Activated T-helper 1 cell treated with anti-CD3 and anti-CD28 coated beads, Interleukin-12 subunit alpha, Interleukin-12 subunit beta, Interleukin-2, Interleukin-4 antibody, amounts not matched to agents 30 ng/mL and 10 ng/mL and 1 ng/mL, durations not matched to agents 14 hours and 24 hours and 36 hours (primary cell): ENCODE measurements at places on chromosomes 2 and 18.

DNA sequence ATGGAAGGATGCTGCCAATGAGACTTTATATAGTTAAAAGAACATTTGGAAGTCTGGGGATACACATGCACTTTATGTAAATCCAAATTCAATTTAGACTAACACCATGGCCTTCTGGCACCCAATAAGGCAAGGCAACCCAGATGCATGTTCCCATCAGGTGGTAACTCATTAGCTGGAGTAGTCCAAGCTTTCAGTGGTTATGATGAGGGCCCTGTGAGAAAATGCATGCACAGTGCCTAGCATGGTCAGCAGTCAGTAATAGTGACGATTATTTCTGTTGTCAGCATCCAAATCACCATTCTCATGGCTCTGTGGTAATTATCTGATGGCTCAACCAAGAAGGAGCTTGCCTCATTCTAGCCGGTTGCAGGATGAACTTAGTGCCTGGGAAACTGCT, 70.3 kb upstream of the CTLA4 start:
- peaks cover 41% of the 10 kb centered on the region for H3K4me1 ChIP-seq
- no peak for DNase-seq
- no peak overlapping the region for H3K4me3 ChIP-seq

DNA sequence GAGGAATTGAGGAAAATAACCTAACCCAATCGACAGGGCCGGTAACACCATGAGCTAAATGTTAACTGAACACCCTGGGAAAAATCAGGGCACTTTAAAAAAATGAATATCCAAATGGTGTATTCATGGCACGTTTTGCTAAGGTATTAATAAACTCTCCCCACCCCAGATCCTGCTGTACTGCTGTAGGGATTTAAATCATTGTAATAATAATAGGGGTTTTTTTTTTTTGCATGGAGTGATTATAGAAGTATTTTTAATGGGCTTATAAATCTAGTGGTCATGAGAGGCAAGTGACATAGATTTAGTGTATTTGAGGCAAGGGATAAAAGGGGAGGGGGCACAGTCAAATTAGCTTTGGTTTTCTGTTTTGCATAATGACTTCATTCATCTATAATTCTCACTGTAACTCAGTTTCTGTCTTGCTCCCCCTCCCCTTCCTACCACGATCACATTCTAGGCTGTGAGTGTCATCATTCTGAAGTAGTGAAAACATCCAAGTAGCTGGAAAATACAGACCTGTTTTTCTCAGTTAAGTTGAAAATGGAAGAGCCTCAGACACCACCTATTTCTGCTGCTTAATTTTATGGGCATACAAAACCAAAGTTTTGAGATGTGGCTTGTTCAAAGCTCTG, 18.2 kb upstream of the MGAT5 start:
- peaks cover 2% of the 10 kb centered on the region for H3K27me3 ChIP-seq
- peaks cover 68% of the 10 kb centered on the region for H3K4me1 ChIP-seq
- H3K4me3 ChIP-seq, result no peak overlapping the region
- DNase-seq, result no peak

DNA sequence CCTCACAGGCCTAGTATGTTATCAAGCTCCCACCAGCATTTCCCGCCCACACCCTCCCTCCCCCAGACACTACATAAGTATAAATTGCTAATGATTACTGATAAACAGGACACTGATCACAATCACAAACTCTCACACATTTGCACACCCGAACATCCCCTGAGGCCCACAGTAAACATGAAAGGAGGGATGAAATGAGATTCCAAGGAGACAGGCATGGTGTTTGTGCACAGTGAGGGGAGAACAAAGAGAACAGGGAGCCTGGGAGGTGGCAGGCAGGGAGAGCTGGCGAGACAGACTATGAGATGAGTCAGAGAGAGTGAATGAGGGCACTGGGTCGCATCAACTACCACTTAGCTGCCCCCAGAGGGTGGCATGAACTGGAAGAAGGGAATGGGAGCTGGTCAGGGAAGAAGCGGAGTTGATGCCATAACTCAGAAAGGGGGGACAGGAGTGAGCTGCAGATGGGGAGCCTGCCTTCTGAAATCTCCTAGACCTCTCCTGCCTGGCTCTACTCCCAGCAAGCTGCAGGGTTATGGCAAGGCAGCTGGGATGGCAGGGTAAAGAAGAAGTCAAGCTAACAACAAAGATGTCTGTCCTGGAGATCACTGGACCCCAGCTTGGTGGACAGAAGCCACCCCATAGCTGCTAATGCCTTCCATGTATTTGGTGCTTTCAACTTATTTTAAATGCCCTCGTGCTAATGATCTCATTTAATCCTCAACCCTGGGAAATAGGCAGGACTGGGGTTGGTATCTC, 5.1 kb downstream of the KIF3C start:
- H3K36me3 ChIP-seq, result no peaks in the 10 kb centered on the region
- H3K4me1 ChIP-seq, result peaks cover 10% of the 10 kb centered on the region
- H3K27me3 ChIP-seq, result no peaks in the 10 kb centered on the region
- no peak overlapping the region for H3K27ac ChIP-seq

DNA sequence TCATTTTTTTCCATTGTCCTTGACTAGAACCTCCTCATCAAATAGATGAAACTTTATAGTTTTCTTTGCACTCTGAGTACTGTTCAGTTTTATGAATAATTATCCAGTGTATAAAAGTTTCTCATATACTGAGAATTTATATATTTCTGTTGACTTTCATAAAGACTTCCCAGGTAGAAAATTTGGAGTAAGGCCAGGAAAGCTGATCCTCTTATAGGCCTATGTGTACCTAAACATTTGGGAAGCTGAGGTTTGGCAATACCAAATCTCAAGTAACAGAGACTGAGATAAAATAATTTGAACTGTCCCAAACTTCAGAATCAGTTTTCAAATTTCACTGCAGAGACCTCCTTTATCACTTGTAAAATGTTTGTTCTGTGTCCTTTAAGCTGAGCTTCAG, 43.4 kb downstream of the CCDC102B start:
- DNase-seq, result no peak
- H3K4me3 ChIP-seq, result no peak overlapping the region
- no peak overlapping the region for H3K27ac ChIP-seq
- no peaks in the 10 kb centered on the region for H3K4me1 ChIP-seq
- H3K36me3 ChIP-seq, result no peaks in the 10 kb centered on the region

- no peaks in the 10 kb centered on the region for H3K36me3 ChIP-seq
- DNase-seq, result no peak
- H3K4me1 ChIP-seq, result no peaks in the 10 kb centered on the region
- H3K4me3 ChIP-seq, result no peak overlapping the region
- H3K27me3 ChIP-seq, result no peaks in the 10 kb centered on the region
These were observed 70.6 kb upstream of the RAB6C start for GRCh38 chr2:129908721-129909373.

GRCh38 chr2:236815746-236816145, 246.1 kb downstream of the ACKR3 start:
- no peak overlapping the region for H3K4me3 ChIP-seq
- H3K27ac ChIP-seq, result no peak overlapping the region
- no peak for DNase-seq
- H3K4me1 ChIP-seq, result no peaks in the 10 kb centered on the region
- peaks cover 3% of the 10 kb centered on the region for H3K27me3 ChIP-seq
